ENCODE measurements at places on chromosomes 5 and 9.

GRCh38 chr9:27351438-27351837 lies 54.5 kb upstream of the EQTN start:
- peak; percentile 96 for DNase-seq

- peak; percentile 82 for DNase-seq
These were observed 43.6 kb downstream of the JADE2 start for GRCh38 chr5:134568761-134569695.

DNA sequence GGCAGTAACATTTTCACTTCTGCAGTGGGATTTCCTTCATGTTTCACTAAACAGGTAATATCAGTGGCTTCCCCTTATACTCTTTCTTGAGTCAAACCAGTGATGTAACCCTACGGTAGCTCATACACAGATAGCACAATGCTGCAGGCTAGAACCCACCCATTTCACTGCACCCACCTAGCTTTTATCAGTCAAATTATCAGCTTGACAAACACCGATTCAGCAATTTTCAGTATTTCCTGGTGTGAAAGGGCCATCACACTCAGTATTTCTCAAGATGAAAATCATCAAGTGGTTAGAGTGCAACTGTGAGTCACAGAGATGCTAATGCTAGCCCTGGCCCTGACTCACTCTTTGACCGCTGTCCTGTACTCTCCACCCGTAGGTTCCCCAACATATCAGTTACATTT lies 242.3 kb upstream of the PTGER4 start:
- DNase-seq: no peak

GRCh38 chr9:124218987-124219461 lies 38.7 kb upstream of the NEK6 start:
- no peak for DNase-seq

GRCh38 chr5:147935032-147935431 lies 28.7 kb upstream of the C5orf46 start:
- peak; percentile 40 for DNase-seq

DNA sequence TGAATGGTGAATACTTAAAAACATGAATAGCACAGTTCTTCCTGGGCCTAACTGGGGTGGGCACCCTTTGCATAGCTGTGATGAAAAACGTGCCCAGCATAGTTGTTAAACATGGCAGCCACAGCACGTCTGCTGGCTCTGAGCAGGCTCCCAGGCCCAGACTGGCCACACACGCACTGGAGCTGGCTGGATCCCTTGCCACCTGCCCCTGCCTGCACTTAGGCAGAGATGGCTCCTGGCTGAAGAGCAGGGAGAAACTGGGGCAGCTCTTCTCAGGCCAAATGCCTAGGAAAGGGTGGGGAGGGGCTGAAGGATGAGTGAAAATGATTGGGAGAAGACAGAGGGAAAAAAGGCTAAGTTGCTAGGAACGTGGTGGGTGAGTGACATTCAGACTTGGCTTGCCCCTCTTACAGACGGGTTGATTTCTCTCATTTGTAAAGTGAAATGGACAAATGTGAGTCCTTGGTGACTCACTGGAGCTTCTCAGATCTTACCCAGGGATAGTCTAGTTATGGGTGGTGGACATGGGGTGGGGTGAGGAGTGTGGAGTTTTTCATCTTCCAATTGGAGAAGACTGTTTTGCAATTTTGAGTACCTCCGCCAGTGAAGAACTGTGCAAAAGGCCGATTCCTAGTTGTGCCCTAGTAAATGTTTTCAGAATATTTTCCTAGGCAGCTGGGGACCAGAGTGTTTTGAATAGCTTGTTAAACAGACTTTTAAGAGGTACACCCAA lies 42.4 kb downstream of the TRIO start:
- DNase-seq: peak; percentile 57

GRCh38 chr5:14510156-14510734 lies 71.3 kb upstream of the OTULINL start:
- DNase-seq: no peak

DNA sequence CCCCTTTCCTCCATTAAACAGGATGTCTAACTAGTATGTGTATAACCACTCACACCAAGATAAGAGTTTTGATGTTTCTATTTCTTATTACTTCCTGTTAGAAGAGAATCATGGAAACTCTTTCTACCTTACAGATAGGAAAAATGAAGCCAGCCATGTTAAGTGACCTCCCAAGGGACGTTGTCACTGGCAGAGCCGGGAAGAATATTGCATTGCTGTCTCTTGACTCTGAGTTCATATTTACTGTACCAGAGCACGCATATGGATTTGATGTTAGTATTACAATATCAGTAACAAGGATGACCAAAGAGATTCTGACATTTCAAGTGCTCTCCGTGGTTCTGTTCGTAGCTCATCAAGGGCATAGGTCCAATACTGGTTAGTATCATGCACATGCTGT lies 12.5 kb upstream of the C5orf63 start:
- DNase-seq: no peak

GRCh38 chr5:66012271-66012670 lies 85.9 kb downstream of the ERBIN start:
- no peak for DNase-seq

DNA sequence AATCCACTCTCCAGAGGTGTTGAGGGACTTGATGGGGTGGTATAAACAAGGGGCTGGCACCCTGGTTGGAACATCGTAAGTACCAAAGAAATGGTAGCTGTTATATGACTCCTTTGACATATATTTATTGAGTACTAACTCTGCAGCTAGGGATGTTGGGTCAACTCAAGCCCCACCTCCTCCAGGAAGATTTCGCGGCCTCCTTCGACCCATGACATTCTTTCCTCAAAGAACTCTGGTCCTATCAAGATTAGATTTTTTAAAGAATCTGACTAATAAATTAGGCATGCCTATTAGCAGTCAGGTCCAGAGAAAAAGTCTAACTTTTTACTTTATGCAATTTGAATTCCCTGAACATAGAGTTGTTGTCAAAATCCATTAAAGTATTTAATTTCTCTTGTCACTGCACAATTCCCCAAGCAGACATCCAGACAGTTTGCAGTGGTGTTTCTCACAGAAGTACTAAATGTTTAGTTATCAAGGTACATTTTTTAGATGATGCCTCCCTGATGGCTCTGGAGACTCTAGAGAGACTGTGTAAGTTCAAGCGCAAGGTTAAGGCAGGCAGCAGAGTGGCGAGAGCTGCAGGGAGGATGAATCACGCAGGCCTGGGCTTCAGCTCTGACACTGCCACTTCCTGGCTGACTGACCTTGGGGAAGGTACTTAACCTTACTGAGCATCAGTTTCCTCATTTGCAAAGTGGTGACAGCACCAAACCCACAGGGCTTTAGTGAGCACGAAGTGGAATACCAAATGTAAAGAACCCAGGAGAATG lies 209.6 kb downstream of the TTLL11 start:
- no peak for DNase-seq

GRCh38 chr5:87347272-87347671 lies 65.5 kb downstream of the CCNH start:
- no peak for DNase-seq

DNA sequence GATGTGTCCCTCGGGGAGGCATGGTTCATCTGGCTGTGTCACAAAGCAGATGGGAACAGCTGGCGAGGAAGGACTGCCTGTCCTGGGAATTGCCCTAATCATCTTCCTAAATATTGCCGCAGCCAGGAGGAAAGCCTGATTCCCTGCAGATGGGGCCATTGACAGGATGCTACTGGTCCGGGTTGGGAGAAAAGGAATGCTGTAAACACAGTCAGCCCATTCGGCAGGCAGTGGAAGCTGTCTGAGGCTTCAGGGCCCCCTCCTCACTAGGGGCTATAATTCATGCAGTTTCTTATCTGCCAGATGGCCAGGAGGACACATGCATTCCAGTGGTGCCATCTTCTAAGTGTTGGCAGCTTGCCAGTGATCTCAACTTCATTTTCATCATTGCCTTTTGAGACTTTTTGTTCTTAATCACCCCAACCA lies 110.3 kb downstream of the KCNIP1 start:
- DNase-seq: no peak

DNA sequence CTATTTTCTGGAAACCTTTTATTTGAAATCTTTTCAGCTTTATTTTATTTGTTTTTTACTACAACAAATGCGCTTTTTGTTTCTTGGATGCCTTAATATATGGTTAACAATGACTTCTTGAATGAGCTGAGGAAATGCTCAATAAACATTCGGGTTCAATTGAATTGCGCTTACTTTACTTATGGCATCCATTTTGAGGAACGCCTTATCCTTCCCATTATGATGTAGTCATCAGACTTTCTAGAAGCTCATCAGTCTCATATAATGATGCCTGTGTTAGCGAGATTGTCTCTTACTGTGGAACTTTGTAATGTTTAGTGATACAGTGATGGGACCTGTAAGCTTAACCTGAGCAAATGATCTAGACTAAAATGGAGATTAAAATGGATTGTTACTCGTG lies 916 bp downstream of the SHLD3 start:
- peak; percentile 2 for DNase-seq

DNA sequence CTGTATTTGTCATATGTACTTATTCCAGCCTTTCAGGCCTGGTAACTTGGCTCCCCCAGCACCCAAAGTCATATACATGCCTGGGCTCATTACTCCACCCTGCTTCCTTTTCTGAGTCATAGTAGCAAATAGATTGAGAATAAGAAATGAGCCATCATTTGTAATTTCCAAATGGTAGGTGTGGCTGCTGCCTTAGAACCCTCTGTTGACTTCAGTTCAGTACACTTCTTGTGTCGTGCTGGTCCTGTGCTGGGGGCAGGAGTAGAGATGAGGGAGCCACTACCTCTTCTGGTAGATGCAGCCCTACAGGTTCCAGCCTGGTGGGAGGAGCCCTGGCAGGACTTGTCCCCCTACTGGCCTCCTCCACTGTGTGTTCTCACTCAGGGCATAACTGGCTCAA lies 11.1 kb downstream of the GM2A start:
- no peak for DNase-seq
